Esophagus squamous epithelium (tissue), 5 donors: ENCODE measurements at places on chromosomes 7 and 10.

DNA sequence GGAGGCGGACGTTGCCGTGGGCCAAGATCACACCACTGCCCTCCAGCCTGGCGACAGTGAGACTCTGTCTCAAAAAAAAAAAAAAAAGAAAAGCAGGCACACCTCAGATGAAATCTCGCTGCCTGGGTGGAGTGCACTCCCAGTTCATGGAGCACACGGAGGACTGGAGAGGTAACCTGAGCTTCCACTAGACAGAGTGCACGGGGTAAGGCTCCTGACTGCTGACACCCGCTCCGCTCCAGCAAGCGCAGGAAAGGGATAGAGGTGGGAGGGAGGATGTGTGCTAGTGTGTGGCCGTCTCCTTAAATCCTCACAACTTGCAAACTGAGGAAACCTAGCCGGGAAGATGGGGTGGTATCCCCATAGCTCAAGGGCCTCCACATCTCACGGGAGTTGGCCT is 50.8 kb downstream of the FAM53B start:
- DNase-seq = no peak

DNA sequence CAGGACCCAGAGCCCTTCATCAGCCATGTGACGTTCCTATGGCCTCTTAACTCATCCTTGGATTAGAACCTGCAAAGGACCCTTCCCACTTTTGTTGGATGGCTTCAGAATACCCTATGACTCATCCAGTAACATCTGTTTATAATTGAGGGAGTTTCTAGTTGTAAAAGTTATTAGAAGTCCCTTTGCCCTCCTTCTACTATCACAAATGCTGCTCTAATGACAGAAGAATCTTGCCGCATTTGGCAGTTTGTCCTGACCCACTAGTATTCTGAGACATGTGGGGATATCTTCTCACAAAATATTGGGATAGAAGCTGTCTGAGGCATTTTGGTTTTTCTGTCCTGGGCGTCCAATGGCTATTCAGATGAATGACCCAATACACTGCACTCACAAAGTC is 251.8 kb upstream of the TMEM72 start:
- DNase-seq = no peak

GRCh38 chr10:35959252-35959651 is 317.2 kb upstream of the FZD8 start:
- DNase-seq = no peak

DNA sequence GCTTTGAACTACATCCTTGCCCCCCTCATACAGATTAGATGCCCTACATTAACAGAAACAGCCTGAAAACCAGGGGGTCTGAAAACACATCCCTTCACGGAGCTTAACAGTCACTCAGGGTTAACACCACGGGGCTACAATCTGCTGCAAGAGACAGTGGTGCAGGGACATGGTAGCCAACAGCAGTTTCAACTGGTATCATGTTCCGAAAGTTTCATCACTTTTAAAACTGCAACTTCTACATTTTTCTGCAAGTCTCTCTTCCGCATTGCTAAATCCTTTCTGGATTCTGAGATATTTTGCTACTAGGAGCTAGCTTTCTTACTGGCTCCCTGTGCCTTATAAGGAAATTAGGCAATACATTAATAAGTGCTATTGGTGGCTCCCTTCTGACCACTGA is 92.6 kb downstream of the JAZF1 start:
- DNase-seq = no peak

DNA sequence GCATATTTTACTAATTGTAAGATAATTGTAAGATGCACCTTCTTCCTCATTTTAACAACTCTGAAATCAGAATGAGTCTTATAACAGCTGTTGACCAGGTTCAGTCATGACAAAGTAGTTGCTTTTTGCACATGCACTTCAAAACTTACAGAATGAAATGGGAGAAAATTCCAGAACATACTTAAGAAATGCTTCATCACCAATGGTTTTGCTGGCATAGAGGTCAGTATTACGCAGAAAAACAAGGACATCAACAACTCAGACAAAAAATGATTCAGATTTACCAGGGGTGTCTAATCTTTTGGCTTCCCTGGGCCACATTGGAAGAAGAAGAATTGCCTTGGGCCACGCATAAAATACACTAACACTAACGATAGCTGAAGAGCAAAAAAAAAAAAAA is 13.3 kb downstream of the COL28A1 start:
- DNase-seq = no peak

DNA sequence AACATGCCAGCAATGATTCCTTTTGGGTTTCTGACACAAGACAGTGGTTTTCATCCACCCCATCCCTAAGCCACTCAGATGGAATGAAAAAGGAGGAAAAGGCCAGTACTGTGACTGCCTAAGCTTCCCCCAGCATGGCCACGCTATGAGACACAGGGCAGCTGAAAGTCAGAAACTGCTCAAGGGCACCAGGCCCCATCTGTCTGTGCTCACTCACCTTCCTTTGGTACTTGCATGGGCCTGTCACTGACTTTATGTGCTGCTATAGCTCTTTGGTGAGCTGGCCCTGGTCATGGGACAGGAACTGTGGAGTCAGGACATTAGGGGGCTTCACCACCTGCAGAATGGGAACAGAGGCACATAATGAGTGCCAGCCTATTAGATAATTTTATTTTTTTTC is 21.2 kb upstream of the ACSM6 start:
- DNase-seq = no peak
